ENCODE measurements at places on chromosomes 12 and 14.
A peak's percentile ranks its signal among the peaks of the same experiment; 100 is the strongest.

GRCh38 chr14:70004791-70005190, 125.6 kb downstream of the SMOC1 start:
- no peak for DNase-seq

DNA sequence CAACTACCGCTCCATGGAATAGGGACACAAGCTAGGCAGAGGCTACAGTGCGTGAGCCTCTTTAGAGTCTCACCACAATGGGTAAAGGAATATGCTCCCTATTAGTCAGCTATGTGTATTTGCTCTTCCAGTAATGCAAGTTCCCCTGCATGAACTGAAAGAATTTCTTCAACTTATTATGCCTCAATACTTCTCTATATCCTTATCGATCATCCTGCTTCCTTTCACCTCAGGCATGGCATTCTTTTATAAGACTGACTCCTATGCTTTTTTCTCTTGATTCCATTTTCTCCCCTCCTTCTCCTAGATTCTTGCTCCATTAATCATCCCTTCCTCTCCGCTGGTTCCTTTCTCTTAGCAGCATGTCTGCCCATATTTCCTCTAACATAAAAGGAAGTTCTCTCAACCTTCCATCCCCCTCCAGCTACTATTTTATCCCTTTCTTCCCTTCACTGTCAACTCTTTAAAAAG, 94.5 kb upstream of the CPM start:
- no peak for DNase-seq

DNA sequence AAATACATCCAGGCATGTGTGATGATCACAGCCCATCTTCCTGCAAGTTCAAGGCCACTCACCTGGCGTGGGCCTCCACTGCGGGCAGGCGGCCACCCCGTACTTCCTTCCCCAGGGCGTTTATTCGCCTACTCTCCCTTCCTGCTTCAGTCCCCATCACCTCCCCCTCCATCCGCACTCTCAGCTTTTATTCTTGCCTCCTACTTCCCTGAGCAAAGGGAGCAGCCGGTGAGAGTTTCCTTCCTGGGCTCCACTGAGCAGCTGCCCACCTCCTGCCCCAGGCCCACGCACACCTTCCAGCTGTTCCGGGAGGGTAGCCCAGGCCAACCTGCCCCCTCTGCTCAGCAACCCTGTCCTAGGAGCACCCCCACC, 4.1 kb downstream of the CYP46A1 start:
- no peak for DNase-seq

- no peak for DNase-seq
Observed at GRCh38 chr12:76920172-76921099, 41.6 kb upstream of the CSRP2 start.

GRCh38 chr12:71900091-71900490, 38.6 kb upstream of the TPH2 start:
- DNase-seq = no peak

- DNase-seq = no peak
Observed at GRCh38 chr12:116589581-116589980, 30.4 kb downstream of the MAP1LC3B2 start.

GRCh38 chr12:133081159-133081780, 547 bp downstream of the ZNF140 start:
- no peak for DNase-seq

- no peak for DNase-seq
Observed at GRCh38 chr14:36238666-36239363, 62.3 kb upstream of the PTCSC3 start.

GRCh38 chr12:125772403-125772802, 707.2 kb downstream of the AACS start:
- no peak for DNase-seq

- no peak for DNase-seq
Observed at GRCh38 chr14:95183532-95184412, 26.4 kb upstream of the DICER1 start.

DNA sequence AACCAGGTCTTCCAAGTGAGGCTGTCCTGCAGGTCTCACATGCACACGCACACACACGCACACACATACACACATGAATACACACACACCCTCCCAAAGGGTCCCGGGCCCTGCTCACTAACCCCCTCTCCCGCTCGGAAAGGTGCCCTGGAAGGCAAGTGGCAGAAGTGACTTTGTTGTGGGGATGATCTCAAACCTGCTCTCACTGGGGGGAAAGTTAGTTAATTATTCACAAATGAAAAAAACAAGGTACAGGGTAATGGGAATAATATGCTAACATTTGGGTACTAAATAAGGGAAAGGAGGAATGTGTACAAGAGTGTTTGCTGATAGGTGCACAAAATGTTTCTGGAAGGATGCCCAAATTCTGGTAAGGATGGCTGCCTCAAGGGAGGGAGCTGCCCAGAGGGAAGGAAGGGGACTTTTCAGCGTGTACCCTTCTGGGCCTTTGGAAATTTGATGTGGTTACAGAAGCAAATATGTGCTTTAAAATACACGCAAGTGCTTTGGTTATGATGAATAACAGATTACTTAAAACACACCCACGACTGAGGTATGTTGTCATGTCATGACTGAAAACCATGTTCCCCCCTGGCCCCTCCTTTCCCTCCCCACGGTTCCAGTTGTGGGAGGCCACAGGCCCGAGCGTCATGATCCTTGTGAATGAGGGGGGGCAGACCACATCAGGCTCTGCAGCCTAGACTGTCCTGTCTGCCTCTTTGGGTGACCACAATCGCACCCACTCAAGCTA, 43.3 kb upstream of the PLEKHG6 start:
- peak; percentile 66 for DNase-seq

DNA sequence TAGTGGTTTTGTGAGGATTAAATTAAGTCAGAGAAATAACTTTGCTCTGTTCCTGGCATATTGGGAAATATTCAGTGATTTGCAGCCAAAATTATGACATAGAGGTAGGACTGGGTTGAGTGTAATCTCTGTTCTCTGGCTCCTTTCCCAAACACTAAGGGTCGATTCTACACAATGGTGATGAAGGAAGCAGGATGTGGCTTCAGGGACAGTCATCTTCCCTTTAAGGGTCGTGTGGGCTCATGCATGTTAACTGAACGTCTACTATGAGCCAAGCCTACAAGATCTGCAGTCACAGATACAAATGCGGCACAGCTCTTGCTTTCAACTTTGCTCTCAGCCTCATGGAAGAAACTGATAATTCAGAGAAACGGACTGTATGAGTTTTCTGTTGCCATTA, 381.6 kb downstream of the VRK1 start:
- DNase-seq = no peak

- no peak for DNase-seq
Observed at GRCh38 chr14:29724991-29725390, 202.7 kb downstream of the PRKD1 start.

GRCh38 chr12:90978117-90978770, 23.3 kb upstream of the CCER1 start:
- no peak for DNase-seq

DNA sequence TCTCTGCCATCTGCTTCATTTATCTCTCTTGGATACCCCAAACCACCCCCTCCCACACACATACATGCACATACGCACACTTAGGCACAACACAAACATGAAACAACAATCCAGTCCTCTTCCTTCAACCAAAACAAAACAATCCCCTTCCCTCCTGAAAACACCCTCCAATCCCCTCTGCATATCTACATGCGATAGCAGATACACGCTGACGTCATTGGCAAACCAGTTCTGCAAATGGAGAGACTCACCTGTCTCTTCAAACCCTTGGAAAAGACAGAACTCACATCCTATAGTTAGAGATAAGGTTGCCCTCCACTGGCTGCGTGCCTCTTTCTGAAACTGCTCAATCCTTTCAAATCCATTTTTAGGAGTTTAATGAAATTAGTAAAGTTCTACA, 37.2 kb upstream of the RMST start:
- DNase-seq = no peak

DNA sequence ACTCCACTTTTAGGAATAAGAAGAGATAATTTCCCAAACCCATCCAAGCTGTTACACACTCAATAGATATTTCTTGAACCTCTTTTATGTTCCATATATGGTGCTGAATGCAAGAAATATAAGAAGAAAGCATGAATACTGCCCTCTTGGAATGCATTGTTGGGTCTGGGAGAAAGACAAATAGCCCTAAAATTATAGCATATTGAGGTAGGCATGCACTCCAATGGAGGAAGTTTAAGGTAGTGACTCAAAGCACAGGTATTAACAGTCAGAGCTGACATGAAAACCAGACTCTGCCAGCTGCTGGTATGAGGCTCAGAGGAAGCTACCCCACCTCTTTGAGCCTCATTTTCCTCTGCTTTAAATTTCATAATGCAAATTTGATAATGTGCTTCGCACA, 261.3 kb upstream of the NOS1 start:
- DNase-seq = no peak

GRCh38 chr12:94121886-94122285, 26.5 kb upstream of the PLXNC1 start:
- DNase-seq = no peak

DNA sequence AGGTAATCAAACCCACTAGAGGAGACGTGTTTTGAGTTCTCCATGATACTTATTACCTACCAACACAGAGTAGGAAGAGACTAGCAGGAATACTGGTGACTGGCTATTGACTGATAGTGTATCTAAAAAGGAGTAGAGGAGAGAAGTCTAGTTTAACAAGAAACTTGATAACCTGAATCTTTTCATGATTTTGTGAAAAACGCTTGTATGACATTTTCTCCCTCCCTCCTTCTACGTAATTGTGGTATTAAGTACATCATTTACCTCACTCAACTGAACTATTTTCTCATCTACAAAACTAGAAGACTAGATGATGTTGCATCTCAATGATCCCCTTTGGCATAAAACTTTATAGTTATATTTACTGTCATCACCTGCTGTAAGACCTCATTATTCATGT, 107.4 kb downstream of the PPP1R12A start:
- DNase-seq = no peak

- DNase-seq = no peak
Observed at GRCh38 chr14:94697773-94698556, 71.9 kb downstream of the GSC start.

DNA sequence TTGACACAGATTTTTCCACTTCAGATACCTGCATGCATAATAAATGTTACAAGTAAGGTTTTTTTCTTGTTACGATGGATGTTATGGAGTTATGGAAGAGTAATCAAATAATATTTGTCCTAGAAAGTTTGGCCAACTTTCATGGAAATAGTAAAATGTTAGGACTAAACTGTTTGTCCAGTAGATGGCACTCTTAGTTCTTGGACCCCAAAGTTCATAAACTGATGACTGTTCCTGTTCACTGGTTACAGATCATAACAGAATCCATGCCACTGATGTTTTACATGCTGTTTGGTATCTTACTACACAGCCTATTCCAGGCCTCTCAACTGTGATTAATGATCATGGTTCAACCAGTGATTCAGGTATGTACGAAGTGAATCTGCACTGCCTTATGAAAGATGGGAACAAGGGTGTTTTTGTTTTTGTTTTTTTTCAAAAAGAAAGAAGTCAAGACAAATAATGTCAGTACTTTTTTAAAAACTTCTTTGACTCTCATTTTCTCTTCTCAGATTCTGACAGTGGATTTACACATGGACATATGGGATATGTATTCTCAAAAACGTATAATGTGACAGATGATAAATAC, 48.8 kb upstream of the SLCO1C1 start:
- DNase-seq = no peak

GRCh38 chr12:58502841-58503240, 417.5 kb downstream of the LRIG3 start:
- DNase-seq = no peak

DNA sequence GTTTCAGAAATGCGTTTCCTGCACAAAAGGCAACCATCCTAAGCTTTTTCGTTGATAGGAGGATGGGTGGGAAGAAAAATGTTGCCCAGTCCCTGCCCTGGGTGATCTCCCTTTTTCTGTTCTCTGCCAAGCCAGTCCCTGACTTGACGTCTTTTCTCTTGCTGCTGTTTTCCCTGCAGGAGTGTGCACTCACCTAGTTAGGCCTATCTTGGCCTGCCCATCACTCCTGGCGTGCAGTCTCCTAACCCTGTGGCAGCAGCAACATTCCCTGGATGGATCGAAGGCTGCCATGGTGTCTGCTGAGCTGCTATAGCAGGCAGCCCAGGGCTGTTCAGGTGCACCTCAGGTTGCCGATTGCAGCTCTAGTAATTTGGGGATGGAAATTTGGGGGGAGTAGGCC, 1.2 kb downstream of the UNC119B start:
- no peak for DNase-seq

DNA sequence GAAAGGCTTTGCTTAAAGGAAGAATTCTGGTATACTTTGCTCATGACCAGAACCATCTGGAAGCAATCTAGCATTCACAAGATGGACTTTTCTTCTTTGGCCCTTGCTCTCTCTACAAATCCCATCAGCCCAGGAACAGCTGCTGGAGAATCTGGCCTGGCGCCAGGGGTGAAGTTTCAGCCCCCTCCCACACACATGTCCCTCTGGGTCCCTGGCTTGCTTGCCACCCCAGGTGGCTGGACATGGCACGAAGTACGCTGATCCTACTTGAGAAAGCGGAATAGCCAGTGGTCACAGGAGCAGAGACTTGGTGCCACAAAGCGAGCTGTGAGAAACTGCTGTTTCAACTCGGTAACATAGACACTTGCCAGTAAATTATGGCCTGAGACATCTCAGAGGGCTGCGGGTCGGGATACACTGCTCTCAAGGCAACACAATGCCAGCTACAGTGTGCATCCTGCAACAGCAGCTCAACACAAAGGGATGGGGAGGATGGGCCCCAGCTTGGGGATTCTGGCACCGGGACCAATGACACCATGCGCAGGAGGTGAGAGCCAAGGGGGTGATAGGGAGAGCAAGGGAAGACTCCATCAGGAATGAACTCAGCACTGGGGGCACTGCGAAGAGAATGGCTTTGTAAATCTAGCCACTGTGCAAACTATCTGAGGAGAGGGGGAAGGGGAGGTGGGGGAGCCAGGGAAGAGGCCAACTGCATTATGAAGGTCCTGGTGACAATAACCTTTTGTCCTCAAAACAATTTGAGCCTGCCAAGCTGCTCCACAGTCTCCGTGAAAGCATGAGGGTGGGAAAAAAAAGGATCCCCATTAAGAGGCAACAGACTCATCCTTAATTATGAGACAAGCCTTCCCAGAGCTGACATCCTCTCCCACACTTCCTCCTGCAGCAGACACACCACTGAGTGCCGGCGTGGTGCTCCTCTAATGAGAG, 219.9 kb downstream of the PPM1H start:
- no peak for DNase-seq

DNA sequence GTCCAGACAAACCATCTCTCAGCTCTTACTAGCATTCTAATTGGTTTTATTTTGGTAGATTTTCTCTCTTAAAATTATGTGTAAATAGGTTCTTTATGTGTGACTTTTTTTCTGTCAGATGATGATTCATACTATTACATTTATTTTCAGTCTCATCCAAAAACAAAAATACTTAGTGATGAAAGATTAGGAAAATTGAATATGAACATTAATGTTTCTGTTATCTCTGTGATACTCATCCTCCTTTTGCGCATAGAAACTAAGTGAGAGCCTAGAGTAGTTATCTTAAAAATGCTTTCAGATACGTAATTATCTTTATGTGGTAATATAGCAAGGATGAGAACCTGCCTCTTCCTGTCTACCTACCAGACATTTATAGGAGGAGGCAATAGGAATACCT, 84.1 kb upstream of the MON2 start:
- no peak for DNase-seq

Measured in stimulated activated CD4-positive, alpha-beta T cell treated with anti-CD3 and anti-CD28 coated beads, Interleukin-2, amount 100 ng/mL, for 24 hours (primary cell).